ENCODE measurements at places on chromosomes 2 and 18. TPM values are rescaled to one million over a fixed set of nuclear protein-coding genes. Genes with fewer than 3 reads are reported as not detected.

The TPO gene
- 2.4 TPM for total RNA-seq

DNA sequence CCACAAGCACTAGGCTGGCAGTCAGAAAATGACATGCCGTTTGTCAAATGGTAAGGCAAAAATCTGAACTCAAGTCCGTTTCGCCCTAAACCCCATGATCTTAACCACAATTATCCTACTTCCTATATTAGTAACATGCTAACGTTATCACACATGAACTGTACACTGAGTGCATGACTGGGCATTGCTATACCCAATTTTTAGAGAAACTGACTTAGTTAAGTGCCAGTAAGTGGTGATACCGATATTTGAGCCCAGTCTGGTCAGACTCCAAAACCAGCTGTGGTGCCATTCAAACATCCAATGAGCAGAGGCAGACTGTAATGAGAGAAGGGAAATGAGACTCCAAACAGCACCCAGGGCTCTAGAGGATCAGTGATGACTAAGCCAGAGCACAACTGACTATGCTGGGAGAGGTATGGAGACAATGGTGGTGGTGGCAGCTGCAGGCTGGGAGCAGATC, 311.7 kb upstream of the PKDCC start:
- H3K27ac ChIP-seq = no peak overlapping the region
- H3K27me3 ChIP-seq = peaks cover 39% of the 10 kb centered on the region
- no peak for DNase-seq

The ASPRV1 gene
- 1.7 TPM for total RNA-seq

- H3K36me3 ChIP-seq = peaks cover 5% of the 10 kb centered on the region
- peak overlapping the region; percentile 85 for H3K4me3 ChIP-seq
- peaks cover 55% of the 10 kb centered on the region for H3K4me1 ChIP-seq
- H3K27me3 ChIP-seq = no peaks in the 10 kb centered on the region
Observed at GRCh38 chr2:113167115-113167932, 6.4 kb upstream of the PSD4 start.

DNA sequence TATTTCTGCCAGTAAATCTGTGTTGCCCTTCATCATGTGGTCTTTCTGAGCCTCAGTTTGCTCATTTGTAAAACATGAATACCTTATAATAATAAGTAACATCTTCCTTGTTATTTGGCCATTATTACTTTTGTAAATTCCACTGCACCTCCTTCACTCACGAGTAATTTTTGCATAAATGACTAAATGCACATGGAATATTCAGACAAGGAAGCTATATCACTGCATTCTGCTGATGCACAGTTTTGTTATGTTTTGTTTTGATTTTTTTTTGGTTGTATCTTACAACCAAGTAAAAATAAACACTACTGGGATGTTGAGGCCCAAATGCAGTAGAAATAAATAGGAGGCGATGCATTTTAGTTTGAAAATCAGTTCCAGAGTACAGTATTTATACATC, 185.3 kb upstream of the POU3F3 start:
- H3K27ac ChIP-seq = no peak overlapping the region
- H3K4me3 ChIP-seq = no peak overlapping the region

- peaks cover 33% of the 10 kb centered on the region for H3K27me3 ChIP-seq
- DNase-seq = no peak
- no peak overlapping the region for H3K4me3 ChIP-seq
- no peaks in the 10 kb centered on the region for H3K36me3 ChIP-seq
- peaks cover 2% of the 10 kb centered on the region for H3K4me1 ChIP-seq
Observed at GRCh38 chr2:156175946-156176345, 156.6 kb downstream of the NR4A2 start.

DNA sequence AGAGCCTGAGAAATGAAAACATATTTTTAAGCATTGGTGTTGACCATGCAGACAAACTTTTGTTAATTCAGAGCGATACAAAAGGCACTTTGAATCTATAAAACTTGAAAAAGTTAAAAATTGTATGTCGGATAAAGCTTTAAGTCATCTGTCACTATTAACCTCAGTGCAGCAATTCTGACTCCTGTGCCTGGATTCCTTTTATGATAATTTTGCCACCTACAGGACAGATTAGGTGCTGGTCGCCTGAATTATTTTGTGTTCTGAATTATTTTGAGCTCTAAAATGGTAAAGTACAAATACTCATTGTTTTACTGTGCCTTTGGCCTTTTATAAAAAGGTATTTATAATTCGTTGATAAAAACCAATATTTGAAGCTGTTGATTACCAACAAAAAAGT, 19.4 kb upstream of the RNF138 start:
- peak overlapping the region; percentile 60 for H3K27ac ChIP-seq
- H3K4me3 ChIP-seq = no peak overlapping the region
- no peaks in the 10 kb centered on the region for H3K27me3 ChIP-seq
- no peak for DNase-seq
- peaks cover 7% of the 10 kb centered on the region for H3K4me1 ChIP-seq
- H3K36me3 ChIP-seq = peaks cover 8% of the 10 kb centered on the region

GRCh38 chr2:45833968-45834344, 182.5 kb downstream of the PRKCE start:
- H3K4me1 ChIP-seq = peaks cover 3% of the 10 kb centered on the region
- no peak overlapping the region for H3K4me3 ChIP-seq
- H3K36me3 ChIP-seq = no peaks in the 10 kb centered on the region
- no peak for DNase-seq
- no peak overlapping the region for H3K27ac ChIP-seq

GRCh38 chr2:24730481-24730880, 62.7 kb downstream of the PTRHD1 start:
- peaks cover 4% of the 10 kb centered on the region for H3K36me3 ChIP-seq
- DNase-seq = no peak
- H3K4me1 ChIP-seq = no peaks in the 10 kb centered on the region
- no peak overlapping the region for H3K27ac ChIP-seq
- no peaks in the 10 kb centered on the region for H3K27me3 ChIP-seq

DNA sequence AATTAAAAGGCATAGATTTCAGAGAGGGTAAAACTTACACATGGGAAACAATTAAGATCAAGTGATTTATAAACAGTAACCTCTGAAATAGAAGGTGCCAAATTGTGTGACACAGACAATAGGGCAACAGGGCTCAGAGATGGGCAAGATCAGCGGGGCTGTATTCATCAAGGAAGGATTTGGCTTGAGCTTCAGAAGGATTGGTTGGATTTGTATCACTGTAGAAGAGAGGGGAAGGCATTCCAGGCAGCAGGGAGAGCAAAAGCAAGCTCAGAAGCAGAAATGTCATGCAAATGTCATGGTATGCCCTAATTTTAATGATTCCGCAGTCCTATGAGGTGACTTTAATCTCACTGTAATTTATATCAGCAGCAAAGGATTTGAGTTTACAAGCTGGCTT, 415.0 kb upstream of the NRP2 start:
- H3K27ac ChIP-seq = no peak overlapping the region
- DNase-seq = no peak
- no peak overlapping the region for H3K4me3 ChIP-seq
- peaks cover 11% of the 10 kb centered on the region for H3K27me3 ChIP-seq
- no peaks in the 10 kb centered on the region for H3K4me1 ChIP-seq

- DNase-seq = no peak
- H3K4me3 ChIP-seq = no peak overlapping the region
- H3K4me1 ChIP-seq = peaks cover 5% of the 10 kb centered on the region
- peaks cover 2% of the 10 kb centered on the region for H3K36me3 ChIP-seq
- no peak overlapping the region for H3K27ac ChIP-seq
Observed at GRCh38 chr18:21831413-21831831, 90.8 kb downstream of the MIB1 start.

The MROH2A gene
- not detected for total RNA-seq

GRCh38 chr2:218009231-218009630, 6.4 kb upstream of the TNS1 start:
- peaks cover 7% of the 10 kb centered on the region for H3K36me3 ChIP-seq
- no peak for DNase-seq
- H3K27me3 ChIP-seq = peaks cover 74% of the 10 kb centered on the region
- H3K27ac ChIP-seq = peak overlapping the region; percentile 41

DNA sequence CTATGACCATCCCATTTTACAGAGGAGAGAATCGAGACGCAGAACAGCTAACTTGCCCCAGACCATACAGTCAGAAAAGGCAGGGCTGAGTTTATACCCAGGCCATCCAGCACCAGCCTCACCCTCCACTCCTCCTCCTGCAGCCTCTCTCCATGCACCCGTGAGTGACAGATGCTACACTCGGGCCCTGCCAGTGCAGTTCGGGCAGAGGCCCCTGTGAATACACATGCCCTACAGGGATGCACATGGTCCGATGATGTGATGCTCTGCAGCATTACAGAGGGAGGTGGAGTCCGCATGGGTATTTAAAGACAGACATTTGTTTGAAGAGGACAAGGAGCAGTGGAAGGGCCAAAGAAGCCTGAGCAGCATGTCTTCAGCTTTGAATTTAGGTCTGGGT, 75.1 kb upstream of the PXDN start:
- no peak overlapping the region for H3K4me3 ChIP-seq
- H3K27ac ChIP-seq = no peak overlapping the region
- peaks cover 18% of the 10 kb centered on the region for H3K27me3 ChIP-seq
- no peak for DNase-seq
- no peaks in the 10 kb centered on the region for H3K36me3 ChIP-seq
- peaks cover 2% of the 10 kb centered on the region for H3K4me1 ChIP-seq

- H3K27ac ChIP-seq = peak overlapping the region; percentile 97
- H3K4me1 ChIP-seq = peaks cover 57% of the 10 kb centered on the region
- no peak for DNase-seq
Observed at GRCh38 chr2:30336084-30336483, 104.8 kb downstream of the LBH start.
